ENCODE measurements at places on chromosomes 4 and X.

- no peak for DNase-seq
Measured at GRCh38 chr4:181645489-181645888, 597.7 kb upstream of the TENM3 start.

DNA sequence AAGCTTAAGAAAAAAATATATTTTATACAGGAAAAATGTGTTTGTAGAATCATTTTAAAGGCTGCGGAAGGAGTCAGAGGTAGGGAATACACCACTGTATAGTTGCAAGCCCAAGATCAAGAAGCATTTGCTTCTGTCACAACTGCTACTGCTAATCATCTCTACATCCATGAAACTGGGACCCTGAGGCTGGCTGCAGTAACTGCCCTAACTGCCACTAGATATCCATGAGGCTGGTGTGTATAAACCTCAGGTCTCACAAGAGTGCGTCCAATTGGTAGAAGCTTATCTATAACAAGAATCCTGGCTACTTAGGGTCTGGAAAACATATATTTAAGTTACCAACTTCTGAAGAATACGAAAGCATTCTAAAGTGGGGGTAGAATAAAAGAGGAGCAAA lies 69.1 kb downstream of the RXFP1 start:
- DNase-seq, result no peak

DNA sequence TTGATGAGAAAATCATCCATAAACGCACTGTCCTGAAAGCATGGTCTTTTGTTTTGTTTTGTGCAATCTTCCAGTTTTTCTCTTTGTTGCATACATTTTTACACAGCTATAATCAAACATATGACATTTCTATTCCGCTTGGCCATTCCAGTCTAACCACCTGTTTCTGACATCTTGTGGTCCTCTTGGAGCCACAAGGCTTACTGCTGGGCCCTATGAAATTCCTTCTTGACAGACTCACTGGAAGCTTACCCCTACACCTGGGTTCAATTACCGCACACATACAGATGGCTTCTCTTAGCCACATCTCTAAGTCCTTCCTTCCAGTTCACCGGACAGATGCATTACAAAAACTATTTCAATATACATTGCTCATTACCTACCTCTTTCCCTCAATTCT lies 72.4 kb downstream of the PAPSS1 start:
- no peak for DNase-seq

GRCh38 chr4:11004818-11005217 lies 320.2 kb upstream of the CLNK start:
- no peak for DNase-seq

GRCh38 chr4:86549163-86549788 lies 44.8 kb upstream of the PTPN13 start:
- DNase-seq, result no peak
